Lower leg skin (tissue), 4 donors: ENCODE measurements at places on chromosomes 5 and 9. TPM values are rescaled to one million over a fixed set of nuclear protein-coding genes. Genes with fewer than 3 reads are reported as not detected.

GRCh38 chr5:102743900-102744299 is 11.2 kb upstream of the PAM start:
- DNase-seq: no peak

DNA sequence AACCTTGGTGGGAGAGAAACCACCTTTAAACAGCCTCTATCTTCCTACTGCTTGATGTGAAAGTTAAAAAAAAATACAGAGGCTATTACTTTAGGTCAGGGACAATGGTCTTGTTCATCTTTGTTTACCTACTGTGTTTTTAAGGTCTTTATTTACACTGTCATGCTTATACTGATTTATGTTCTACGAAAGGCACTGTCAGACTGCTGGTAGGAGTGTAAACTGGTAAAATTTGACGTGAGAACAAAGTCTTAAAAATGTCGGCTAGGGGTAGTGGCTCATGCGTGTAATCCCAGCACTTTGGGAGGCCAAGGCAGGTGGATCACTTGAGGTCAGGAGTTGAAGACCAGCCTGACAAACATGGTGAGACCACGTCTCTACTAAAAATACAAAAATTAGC is 42.1 kb upstream of the ELOVL7 start:
- DNase-seq: no peak

ENTREP1 gene
- 15.0 TPM for total RNA-seq

GRCh38 chr5:176817369-176817840 is 7.0 kb downstream of the UNC5A start:
- DNase-seq: no peak

DNA sequence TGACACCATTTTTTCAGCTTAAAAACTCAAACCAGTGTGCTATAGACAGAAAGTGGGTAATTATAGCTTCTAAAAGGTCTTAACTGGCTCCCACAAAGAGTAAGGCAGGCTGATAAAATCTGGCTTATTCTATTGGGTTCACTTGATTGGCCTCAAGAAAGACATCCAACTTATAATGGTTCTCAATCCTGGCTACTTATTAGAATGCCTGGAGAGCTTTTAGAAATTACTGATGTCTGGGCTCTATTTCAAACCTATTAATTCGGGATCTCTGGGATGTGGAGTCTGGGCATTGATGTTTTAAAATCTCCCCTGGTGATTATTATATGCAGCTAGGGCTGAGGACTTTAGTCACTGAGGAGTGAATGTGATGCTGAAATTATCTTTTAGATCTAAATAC is 188.0 kb downstream of the TARS1 start:
- DNase-seq: no peak

- no peak for DNase-seq
These were observed 15.0 kb downstream of the STK10 start for GRCh38 chr5:172172912-172173563.

ENHO gene
- total RNA-seq: 7.6 TPM

GRCh38 chr5:180830253-180831138 is 27.9 kb upstream of the MGAT1 start:
- DNase-seq: peak; percentile 95

DNA sequence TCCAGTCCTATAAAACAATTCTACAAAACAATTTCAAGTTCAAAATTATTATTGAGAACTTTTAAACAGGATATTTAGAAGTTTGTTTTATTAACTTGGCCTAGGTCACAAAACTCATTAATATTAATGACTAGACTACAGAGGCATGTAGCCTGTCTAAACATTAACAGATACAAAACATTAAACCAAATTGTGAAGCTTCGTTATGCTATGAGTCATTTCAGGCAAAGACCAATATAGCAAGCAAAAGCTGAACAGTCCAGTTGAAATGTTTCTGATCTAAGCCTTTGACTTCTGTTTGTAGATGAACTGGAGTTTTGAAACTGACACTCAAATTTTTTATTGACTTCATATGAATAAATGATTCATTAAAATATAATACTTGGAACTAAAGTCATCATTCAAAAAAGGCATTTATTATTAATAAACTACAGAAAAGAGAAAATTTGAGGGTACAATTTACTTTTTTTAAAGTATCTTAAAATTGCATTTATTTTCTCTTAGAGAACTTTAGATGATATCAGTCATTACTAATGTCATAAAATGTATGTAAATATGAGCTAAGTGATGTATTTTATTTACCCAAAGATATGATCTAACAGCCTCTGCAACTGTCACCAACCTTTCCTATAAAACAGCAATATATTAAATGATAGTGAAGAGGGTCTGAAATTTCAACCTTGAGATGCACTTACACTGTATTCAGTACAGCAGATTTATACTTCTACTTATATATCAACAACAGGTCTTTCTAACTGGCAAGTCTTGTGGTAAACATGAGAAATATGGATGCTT is 188.8 kb downstream of the COMMD10 start:
- DNase-seq: no peak

DNA sequence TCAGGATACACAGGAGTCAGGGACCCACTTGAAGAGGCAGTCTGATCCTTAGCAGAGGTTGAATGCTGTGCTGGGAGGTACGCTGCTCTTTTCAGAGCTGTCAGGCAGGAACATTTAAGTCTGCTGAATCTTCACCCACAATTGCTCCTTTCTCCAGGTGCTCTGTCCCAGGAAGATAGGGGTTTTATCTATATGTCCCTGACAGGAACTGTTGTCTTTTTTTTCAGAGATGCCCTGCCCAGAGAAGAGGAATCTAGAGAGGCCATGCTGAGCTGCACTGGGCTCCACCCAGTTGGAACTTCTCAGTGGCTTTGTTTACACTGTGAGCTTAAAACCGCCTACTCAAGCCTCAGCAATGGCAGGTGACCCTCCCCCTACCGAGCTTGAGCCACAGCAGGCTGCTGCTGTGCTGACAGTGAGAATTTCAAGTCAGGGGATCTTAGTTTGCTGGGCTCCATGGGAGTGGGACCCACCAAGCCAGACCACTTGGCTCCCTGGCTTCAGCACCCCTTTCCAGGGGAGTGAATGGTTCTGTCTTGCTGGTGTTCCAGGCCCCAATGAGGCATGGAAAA is 169.0 kb downstream of the FBXL17 start:
- DNase-seq: no peak

DNA sequence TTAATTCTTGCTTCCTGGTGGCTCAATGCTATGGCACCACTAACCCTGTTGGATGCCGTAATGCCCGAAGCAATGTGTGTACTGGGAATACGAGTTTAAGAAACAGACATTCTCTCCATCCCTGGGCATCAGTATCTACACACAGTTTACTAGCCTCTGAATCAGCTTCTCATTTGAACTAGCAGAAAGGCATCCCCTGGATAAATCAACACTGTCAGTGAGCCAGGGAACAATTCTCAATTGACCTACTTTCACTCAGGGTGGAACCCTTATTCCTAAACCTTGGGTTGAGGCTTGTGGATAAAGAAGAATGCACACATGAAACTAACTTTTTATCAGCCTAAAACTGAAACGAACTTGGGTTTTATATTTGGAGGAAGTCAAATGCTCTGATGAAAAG is 331.0 kb downstream of the GADD45G start:
- peak; percentile 39 for DNase-seq

- DNase-seq: no peak
These were observed 19.8 kb downstream of the IL12B start for GRCh38 chr5:159310511-159310910.

GRCh38 chr9:82363198-82363597 is 374.6 kb downstream of the SPATA31D1 start:
- no peak for DNase-seq

LOX gene
- total RNA-seq: 17.6 TPM

- no peak for DNase-seq
These were observed 541.0 kb downstream of the RAB3C start for GRCh38 chr5:59123595-59124561.

DNA sequence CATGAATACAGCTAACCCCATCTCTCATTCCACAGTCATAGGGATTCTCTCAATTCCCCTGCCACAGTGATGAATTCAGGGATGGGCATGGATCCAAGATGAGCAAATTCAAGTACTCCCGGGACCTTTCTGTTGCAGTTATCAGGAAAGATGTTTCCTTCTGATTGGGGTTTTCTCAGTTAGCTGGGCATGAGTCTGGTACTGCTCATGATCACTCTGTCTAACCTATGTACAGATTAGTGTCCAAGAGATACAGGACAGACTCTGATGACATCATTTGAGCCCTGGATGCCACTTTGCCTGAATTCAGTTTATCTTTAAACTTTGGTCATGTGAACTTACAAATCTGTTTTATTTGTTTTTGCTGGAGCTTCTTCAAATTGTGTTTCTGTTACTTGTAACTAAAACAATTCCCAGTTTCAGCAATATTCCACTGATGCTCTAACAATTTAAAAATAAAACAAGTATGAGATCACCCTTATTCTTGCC is 257.7 kb upstream of the KLF9 start:
- no peak for DNase-seq

- no peak for DNase-seq
These were observed 4.0 kb downstream of the MFAP3 start for GRCh38 chr5:154042766-154043165.

- DNase-seq: no peak
These were observed 147.3 kb downstream of the TTLL11 start for GRCh38 chr9:121945849-121946248.

- no peak for DNase-seq
These were observed 6.8 kb downstream of the IFNA8 start for GRCh38 chr9:21415493-21416267.

COL23A1 gene
- 2.7 TPM for total RNA-seq

ANGPTL2 gene
- 37.8 TPM for total RNA-seq
